HFF-Myc (cell line): ENCODE measurements at places on chromosomes 11 and 22.
A peak's percentile ranks its signal among the peaks of the same experiment; 100 is the strongest.

GRCh38 chr11:59769111-59769510 is 13.9 kb downstream of the STX3 start:
- DNase-seq, result no peak

GRCh38 chr11:34609850-34610249 is 11.0 kb upstream of the EHF start:
- DNase-seq, result no peak

DNA sequence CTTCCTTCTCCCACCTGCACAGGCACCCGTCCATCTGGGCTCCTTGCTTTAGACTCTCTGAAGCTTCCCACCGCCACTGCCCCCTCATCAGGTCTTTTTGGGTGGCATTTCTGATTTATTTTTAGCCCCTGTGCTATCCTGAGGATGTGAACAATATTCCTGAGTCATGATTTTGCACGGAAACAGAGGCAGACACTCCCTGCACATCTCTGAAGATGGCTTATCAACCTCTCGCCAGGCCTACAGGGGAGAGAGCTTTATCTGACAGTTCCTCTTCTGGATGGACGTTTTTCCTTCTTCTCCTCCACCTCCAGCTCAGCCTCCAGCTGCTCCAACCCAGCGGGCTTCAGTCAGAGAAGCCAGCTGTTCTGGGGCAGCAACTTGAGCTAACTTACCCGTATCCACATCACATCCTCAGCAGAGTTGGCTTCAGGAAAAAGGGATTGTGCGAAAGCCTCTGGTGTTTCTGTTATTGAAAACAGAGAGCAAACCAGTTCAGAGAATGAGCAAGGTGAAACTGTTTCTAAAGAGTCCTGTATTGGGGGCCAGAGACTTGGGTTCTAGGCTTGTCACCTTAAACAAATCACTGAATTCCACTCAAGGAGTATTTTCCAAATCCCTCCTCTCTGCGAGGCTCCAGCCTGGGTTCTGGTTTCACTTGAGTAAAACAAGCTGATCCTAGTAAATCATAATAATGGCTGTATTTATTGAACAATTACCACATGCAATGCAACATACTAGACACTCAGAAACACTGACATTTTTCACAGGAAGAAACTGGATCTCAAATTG is 33.1 kb upstream of the ETS1 start:
- DNase-seq, result no peak

DNA sequence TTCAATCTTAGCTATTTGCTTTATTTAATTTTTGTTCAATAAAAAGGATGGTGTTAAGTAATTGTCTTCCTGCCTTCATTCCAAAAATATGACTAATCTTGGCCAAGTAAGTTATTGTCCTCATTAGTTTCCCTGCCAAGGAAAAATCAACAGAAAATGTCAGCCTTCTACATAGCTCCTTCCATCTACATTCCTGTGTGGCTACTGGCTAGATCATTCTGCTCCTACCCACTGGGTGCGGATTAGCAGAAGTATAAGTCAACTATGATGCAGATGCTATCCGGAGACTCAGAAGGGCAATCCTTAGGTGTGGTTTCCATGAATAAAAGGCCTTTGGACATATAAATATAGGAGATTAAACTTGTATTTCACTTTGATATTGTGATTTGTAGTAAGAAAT is 154.4 kb downstream of the SBF2 start:
- no peak for DNase-seq

- peak; percentile 38 for DNase-seq
Measured at GRCh38 chr11:93000511-93001476, 31.3 kb downstream of the MTNR1B start.

- DNase-seq, result no peak
Measured at GRCh38 chr22:40477683-40478337, 107.4 kb downstream of the SGSM3 start.

DNA sequence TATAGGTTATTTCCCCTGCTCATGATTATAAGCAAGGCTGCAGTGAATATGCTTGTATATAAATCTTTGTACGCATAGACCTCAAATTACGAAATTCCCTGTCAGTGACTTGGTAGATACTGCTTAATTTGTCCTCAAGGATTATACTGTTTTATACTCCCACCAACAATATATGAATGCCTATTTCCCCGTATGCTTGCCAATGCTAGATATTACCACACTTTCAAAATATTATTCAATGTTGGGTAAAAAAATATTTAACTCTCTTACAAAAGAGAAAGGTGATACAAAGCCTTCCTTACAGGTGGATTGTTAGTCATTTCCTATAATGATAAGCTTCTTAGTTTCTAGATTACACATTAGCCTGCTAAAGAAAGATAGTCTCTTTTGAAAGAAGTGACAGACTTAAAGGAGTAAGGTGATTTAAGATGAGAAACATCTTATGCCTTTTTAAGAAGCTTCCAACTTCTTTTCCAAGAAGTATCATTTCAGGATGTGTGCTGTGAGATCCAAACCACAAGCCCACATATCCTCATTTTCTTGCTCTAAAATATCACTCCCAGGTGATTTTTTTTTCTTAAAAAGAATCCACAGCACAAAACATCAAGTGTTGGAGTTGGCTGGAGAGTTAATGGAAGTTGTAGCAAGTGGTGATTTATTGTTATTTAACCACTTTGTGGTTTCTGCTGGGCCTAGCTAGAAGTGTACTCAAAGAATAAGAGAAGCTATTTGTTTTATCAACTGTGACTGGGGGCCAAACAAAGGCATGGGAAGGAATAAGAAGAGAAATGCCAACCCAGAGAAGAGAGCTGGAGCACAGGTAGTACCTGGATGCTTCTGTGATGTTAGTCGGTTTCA is 59.2 kb downstream of the BARX2 start:
- DNase-seq, result no peak

GRCh38 chr22:38830026-38830844 is 13.6 kb downstream of the NPTXR start:
- DNase-seq, result no peak

DNA sequence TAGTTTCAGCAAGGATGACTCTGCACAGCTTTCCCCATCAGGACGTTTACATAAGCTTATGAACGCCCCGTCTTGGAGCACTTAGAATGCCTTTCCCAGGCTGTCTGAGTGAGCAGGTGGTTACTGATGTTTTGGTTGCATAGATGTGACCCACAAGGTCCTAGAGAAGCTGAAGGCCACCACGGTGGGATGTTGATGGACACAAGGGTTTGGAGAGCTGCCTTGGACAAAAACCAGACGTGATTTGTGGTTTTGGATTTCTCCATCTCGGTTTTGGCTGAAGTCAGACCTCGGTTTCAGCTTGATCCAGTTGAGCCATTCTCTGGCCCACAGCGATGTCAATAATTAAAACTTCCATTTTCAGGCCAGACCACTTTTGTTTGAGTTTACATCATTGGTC is 151.9 kb downstream of the LDLRAD3 start:
- DNase-seq, result no peak
